Central memory CD8-positive, alpha-beta T cell (primary cell): ENCODE measurements at places on chromosomes 5 and 9.

DNA sequence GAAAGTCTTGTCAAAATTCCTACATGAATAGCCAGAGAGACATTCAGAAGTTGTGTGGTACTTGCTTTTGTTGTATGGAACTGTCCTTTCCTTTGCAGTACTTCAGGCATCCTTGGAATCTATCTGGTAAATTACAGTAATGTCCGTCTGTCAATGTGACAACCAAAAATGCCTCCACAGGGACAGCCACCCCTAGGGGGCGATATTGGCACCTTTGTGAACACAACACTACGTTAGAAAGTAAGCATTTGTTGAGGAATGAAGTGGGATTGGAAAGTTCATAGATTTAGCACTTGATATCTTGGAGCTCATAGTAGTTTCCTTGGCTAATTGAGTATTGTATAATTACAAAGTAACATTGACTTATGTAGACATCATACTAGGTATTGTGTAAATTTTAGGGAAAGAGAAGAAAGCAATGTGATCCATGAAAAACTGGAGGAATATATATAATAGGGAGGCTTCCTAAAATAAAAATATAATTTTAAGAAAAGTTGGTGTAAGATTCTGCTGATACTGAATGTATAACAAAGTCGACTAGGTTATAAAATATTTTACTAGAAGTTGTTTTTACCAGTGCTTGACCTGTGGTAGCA is 32.7 kb downstream of the TMEFF1 start:
- DNase-seq = peak; percentile 22

GRCh38 chr5:60586307-60586901 is 113.6 kb downstream of the DEPDC1B start:
- no peak for DNase-seq

GRCh38 chr9:93648836-93649235 is 72.5 kb downstream of the PHF2 start:
- DNase-seq = no peak

DNA sequence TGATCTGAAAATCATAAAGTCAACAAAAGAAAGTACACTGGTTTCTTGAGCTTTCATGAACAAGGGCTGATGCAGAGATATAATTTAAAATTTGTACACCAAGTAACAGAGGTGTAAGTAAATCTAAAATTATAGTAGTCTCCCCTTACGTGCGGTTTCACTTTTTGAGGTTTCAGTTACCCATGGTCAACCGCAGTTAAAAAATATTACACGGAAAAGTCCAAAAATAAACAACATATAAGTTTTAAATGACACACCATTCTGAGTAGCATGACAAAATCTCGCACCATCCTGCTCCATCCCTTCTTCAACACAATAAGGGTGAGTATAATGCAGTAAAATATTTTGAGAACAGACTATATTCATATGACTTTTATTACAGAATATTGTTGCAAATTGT is 54.4 kb downstream of the AUH start:
- no peak for DNase-seq

GRCh38 chr9:18405240-18405639 is 68.7 kb upstream of the ADAMTSL1 start:
- DNase-seq = no peak

GRCh38 chr9:110081395-110081794 is 126.6 kb downstream of the C9orf152 start:
- no peak for DNase-seq

DNA sequence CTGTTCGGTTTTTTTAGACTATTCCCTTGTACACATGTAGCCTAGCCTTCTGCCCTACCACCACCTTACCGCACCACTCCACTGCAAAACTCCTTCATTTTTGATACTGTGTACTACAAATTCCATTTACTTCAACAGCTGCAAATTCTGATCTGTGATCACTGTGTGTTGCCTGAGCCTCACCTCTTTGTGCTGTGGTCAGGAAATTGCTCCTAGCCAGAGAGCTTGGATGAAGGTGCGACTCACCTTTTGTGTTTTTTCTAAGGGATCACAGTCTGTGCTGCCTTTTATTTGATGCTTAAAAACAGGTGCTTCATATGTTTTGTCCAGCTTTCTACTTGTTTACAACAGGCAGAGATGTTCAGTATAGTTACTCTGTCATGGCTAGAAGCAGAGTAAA is 31.5 kb downstream of the CSNK1G3 start:
- DNase-seq = no peak

DNA sequence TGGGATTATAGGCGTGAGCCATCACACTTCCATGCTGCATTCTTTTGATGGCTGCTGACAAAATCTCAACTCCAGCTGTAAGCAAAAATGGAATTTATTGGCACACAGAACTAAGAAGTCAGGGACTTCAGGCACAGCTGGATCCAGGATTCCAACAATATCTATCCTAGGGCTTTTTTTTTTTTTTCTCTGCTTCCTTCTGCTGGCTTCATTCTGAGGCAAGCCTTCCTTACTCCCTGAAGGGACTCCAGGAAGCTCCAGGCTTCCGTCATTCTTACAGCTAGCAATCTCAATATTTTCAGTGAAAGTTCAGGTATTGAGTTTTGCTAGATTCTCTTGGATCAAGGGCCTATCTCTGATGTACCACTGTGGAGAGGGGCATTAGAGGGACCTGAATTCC is 66.1 kb downstream of the GALNT12 start:
- DNase-seq = no peak
